HFFc6 (cell line): ENCODE measurements at places on chromosomes 2 and 18. TPM values are rescaled to one million over a fixed set of nuclear protein-coding genes. Genes with fewer than 3 reads are reported as not detected.

Gene CDK5R2
- total RNA-seq = 0.07 to 0.09 TPM (median 0.07 TPM) in 3 replicates

Gene FAM168B
- total RNA-seq = 92.9 to 97.8 TPM (median 93.2 TPM) in 3 replicates

Gene SKOR2
- not detected in 3 replicates for total RNA-seq

Gene CGREF1
- total RNA-seq = 0.15 TPM in 1 of 3 replicates, not detected in the others

Gene MCEE
- 11.3 to 13.6 TPM (median 13.1 TPM) in 3 replicates for total RNA-seq

GRCh38 chr2:167212014-167212648, 323.9 kb downstream of the XIRP2 start:
- DNase-seq = peak; percentile 45
- no peaks in the 10 kb centered on the region; the same call in 1 of the 2 replicates for H3K4me1 ChIP-seq
- no peaks in the 10 kb centered on the region for H3K27me3 ChIP-seq
- H3K36me3 ChIP-seq = no peaks in the 10 kb centered on the region
- H3K27ac ChIP-seq = no peak overlapping the region

DNA sequence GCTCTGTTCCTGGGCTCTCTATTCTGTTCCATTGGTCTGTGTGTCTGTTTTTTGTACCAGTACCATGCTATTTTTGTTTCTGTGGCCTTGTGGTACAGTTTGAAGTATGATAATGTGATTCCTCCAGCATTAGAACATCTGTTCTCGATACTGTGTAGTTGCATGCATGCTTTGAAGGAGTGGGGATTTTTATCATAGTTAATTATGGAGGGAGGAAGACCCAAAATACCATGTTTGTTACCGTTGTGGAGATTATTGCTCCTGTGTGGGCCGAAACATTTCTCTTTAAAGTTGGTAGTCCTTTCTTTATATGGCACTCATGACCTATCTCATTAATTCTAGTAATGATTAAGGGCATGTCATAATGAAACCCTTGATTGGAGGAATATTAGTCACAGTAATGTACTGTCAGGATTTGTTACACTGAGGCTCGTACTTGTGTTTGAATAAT, 87.6 kb downstream of the TTC27 start:
- no peak overlapping the region for H3K27ac ChIP-seq
- H3K4me3 ChIP-seq = no peak overlapping the region
- H3K36me3 ChIP-seq = peaks cover 31% of the 10 kb centered on the region
- H3K4me1 ChIP-seq = peaks cover 48% of the 10 kb centered on the region

DNA sequence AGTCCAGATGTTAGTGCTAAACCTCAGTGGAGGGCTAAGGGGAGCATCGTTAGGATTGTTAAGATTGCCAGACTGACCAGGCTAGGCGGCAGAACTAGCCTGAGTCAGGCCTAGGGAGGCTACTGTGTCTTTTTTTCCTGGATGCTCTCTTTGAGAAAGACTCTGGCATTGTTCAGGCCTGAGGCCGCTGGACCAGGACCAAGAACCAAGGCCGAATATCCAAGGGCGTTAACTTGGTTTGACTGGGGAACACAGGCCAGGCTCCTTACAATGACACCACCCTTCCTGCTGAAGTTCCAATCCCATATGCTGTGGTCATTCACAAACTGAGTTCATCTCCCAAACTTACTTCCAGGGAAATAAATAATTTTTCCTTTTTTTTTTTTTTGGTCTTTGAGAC, 10.6 kb downstream of the HTRA2 start:
- no peaks in the 10 kb centered on the region for H3K27me3 ChIP-seq
- H3K36me3 ChIP-seq = peaks cover 5% of the 10 kb centered on the region
- no peak overlapping the region for H3K27ac ChIP-seq
- DNase-seq = no peak
- H3K4me1 ChIP-seq = peaks cover 13% of the 10 kb centered on the region
- no peak overlapping the region for H3K4me3 ChIP-seq

GRCh38 chr2:85428343-85428881, 9.9 kb downstream of the SH2D6 start:
- no peaks in the 10 kb centered on the region for H3K36me3 ChIP-seq
- DNase-seq = no peak
- peaks cover 1% of the 10 kb centered on the region for H3K4me1 ChIP-seq
- no peaks in the 10 kb centered on the region for H3K27me3 ChIP-seq
- H3K27ac ChIP-seq = no peak overlapping the region

DNA sequence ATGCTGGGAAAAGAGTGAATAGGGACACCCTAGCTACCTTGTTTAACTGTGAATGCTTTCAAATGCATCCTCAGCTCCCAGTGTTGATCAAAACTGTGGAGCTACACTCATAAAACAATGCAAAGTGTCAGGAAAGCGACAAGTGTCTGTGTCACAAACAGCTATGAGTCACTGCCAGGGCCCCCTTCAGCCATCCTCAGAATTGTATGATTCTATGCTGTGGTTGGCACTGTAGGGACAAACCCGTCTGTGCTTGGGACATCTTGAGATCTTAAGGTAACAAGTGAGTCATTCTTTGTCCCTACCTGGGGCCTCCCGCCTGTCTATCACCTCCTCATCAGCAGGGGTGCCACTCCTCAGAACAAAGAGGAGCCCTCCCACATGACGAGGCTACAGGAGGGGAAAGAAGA, 42.4 kb downstream of the KLF7 start:
- peak overlapping the region; percentile 65 for H3K27ac ChIP-seq
- no peak for DNase-seq
- no peak overlapping the region; the same call in 1 of the 2 replicates for H3K4me3 ChIP-seq
- H3K4me1 ChIP-seq = peaks cover 81% of the 10 kb centered on the region
- H3K27me3 ChIP-seq = peaks cover 11% of the 10 kb centered on the region

- no peak overlapping the region; the same call in 1 of the 2 replicates for H3K4me3 ChIP-seq
- H3K36me3 ChIP-seq = 0 out of 2 replicates have a peak, but pooled peaks cover 4% of the 10 kb centered on the region
- peak overlapping the region; percentile 59 for H3K27ac ChIP-seq
- peak; percentile 78 for DNase-seq
- peaks cover 10% of the 10 kb centered on the region for H3K27me3 ChIP-seq
- H3K4me1 ChIP-seq = peaks cover 25% of the 10 kb centered on the region
Measured at GRCh38 chr2:8656160-8656641, 25.7 kb upstream of the ID2 start.

GRCh38 chr2:848099-848498, 102.5 kb upstream of the SNTG2 start:
- H3K4me3 ChIP-seq = no peak overlapping the region
- H3K36me3 ChIP-seq = no peaks in the 10 kb centered on the region
- H3K4me1 ChIP-seq = no peaks in the 10 kb centered on the region
- H3K27ac ChIP-seq = no peak overlapping the region
- H3K27me3 ChIP-seq = no peaks in the 10 kb centered on the region

GRCh38 chr2:19550750-19551149, 192.3 kb upstream of the OSR1 start:
- DNase-seq = no peak
- no peak overlapping the region for H3K4me3 ChIP-seq
- H3K27ac ChIP-seq = no peak overlapping the region
